T-helper 22 cell (primary cell): ENCODE measurements at places on chromosomes 1 and 21.
A peak's percentile ranks its signal among the peaks of the same experiment; 100 is the strongest.

- DNase-seq, result no peak
Observed at GRCh38 chr1:170213596-170213995, 67.8 kb downstream of the NTMT2 start.

DNA sequence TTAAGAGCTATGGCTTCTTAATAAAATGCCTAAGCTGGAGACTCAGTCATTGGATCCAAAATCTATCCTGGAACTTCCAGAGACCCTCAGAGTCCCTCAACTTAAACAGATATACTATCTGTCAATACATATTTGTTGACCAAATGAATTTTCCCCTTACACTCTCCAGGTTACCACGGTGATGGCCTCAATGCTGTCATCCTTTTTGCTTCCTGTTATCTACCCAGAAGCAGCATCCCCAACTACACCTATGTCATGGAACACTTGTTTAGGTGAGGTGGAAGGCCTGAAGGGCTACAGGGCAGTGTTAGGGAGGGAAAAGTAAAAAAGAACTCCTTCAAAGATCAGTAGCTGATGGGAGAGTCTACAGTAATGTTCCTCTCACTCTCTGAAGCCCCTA lies 4.4 kb upstream of the C1orf56 start:
- DNase-seq, result no peak

- no peak for DNase-seq
Observed at GRCh38 chr1:37901191-37901892, 42.0 kb upstream of the MTF1 start.

- DNase-seq, result no peak
Observed at GRCh38 chr1:77263708-77264107, 18.1 kb upstream of the AK5 start.

DNA sequence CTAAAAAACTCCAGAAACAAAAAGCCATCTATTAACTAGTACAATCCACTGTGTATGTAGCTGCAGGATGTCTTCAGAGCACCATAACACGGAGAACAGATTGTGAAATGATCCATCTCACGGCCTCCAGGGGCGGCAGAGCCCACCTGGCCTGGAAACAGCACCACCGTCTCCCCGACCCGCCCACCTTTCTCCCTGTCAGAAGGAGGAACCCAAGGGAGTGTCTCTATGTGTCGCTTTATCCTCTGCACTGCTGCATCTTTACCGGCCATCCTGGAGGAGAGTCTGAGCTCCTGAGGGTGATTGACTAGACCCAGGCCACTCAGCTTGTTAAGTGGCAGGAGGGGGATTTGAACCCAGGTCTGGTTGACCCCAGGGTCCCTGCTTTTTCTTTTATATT lies 405.0 kb downstream of the MATN1 start:
- DNase-seq, result no peak

GRCh38 chr1:241163363-241163762 lies 193.6 kb downstream of the RGS7 start:
- no peak for DNase-seq

DNA sequence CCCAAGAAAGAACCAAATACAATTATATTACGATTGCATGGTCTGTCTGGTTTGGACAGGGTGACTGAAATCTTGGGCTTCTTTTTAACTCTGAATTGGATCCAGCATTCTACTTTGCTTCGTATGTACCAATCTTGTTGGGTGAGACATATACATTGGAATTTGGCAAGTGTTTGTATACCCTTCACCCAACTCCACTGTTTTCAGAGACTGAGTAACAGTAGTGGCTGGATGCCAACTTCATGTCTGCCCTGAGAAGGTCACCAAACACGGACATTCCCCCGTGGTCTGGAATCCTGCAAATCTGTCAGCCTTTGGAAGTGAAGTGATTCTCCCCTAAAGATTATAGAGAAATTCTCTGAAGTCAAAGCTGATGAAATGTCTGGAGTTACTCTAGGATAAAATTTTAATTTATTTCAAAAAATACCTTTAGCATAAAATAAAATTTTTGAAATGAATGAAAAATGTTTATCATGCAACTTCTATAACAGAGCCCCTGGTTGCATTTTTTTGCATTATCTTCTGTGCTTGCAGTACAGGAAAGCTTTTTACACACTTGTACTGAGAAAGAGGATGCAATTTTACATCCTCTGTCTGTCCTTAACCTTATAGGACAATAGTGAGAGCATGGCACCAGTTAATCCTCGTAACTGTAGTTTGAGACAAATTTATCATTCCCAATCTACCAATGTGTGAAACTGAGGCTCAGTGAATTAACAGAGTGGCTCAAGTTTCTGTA lies 201.8 kb downstream of the DISC1 start:
- no peak for DNase-seq

DNA sequence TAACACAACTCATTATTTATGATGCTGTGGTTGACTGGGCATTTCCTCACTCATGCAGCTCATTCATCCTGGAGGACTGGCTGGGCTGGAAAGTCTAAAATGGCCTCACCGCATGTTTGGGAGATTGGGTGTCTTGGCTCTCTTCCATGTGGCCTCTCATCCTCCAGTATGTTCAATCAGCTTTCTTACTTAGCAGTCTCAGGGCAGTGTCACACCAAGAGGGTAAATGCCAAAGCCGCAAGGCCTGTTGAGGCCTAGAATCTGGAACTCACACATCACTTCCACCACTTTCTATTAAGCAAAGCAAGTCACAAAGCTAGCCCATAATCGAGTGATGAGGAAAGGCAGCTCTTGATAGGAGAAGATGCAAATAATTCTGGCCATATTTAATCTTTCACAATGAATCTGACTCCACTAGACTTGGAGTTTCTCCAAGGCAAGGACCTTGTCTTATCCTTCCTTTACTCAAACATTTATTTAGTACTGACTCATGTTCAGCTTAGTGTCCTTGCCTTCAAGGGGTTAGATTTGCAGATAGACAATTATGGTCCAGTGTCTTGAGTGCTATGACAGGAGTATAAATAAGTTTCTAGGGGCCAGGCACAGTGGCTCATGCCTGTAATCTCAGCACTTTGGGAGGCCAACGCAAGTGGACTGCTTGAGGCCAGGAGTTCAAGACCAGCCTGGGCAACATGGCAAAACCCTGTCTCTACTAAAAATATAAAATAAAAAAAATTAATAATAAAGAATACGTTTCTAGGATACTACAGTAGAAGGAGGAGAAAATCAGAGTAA lies 45.1 kb downstream of the TMEM53 start:
- no peak for DNase-seq

- no peak for DNase-seq
Observed at GRCh38 chr1:192878249-192878648, 69.4 kb downstream of the RGS2 start.

- DNase-seq, result no peak
Observed at GRCh38 chr1:45385302-45385701, 45.1 kb upstream of the MUTYH start.

GRCh38 chr1:109299558-109300343 lies 7.1 kb downstream of the MYBPHL start:
- DNase-seq, result no peak

GRCh38 chr21:28729887-28730286 lies 262.8 kb downstream of the LTN1 start:
- no peak for DNase-seq

DNA sequence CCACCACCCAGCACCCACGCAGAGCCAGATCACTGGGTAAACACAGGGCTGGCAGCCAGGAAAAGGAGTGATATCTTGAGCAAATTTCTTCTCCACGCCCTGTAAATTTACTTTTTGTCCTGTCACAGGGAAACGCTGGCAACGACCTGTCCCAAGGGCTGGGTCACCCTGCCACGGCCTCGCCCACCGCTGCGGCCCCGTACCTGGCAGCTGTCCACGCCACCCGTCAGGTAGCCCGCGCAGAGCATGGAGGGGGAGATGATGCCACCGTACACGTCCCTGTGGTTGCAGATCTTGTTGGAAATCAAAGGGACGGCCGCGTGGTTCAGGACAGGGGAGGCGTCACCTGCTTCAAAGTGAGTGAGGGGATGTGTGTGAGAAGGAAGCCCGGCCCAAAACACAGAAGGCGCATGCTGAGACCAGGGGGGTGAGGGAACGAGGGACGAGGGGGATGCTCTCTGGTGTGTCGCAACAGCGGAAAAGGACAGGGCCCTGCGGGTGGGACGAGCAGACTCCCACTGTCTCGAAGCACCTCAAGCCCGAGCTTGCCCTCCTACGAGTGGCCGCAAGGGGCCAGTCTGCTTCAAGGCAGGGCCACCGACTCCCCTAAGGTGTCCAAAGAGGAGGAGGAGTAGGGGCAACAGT lies 10.1 kb upstream of the TFF1 start:
- DNase-seq, result peak; percentile 28

- no peak for DNase-seq
Observed at GRCh38 chr21:43585924-43586413, 73.3 kb downstream of the HSF2BP start.

DNA sequence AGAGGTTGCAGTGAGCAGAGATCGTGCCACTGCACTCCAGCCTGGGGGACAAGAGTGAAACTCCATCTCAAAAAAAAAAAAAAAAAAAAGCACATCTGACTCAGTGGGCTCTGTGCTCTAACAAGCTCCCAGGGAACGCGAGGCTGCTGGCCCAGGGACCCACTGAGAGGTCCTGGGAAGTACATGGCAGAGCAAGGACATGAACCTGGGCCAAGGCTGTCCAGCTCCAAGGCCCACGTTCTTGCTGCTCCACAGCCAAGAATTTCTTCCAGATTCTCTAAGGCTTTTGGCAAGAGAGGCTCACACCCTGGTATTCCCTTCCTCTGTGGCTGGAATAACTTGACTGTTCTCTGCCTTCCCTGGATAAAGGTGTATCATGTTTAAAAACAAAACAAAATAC lies 15.4 kb upstream of the AGTRAP start:
- no peak for DNase-seq

DNA sequence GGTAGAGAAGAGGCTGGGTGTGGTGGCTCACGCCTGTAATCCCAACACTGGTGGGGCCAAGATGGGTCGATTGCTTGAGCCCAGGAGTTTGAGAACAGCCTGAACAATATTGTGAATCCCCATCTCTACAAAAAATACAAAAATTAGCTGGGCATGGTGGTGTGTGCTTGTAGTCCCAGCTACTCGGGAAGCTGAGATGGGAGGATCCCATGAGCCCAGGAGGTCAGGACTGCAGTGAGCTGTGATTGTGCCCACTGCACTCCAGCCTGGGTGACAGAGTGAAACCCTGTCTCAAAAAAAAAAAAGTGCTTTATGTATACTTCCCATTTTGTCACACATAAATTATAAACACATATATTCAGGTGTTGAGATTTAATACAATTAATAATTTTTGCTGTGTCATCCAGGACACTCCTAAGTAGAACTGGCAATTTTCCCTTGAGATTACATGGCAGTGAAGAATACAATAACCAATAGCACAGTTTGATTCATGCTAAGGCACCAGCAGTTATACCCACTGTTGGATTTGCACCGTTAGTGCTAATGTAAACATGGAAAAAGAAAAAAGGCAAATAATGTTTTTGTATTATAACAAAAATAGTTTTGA lies 15.5 kb downstream of the GABPB2 start:
- no peak for DNase-seq

- DNase-seq, result no peak
Observed at GRCh38 chr1:58618303-58618702, 41.3 kb upstream of the TACSTD2 start.

DNA sequence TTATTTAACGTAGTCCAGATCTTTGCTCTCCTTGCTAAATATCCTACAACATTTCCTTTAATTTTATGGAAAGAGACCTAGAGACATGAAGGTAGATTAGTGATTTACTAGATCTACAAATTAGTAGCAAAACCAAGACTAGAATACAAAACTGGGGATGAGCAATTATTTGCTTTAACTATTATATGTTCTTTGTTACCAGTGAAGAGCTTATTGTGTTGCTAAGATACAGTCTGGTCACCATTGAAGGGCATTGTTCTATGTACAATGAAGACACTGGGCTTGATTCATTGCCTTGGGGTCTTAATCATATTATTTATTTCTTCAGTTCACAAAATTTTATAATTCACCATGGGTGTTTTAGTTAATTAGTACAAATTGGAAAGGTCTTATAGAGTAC lies 88.3 kb downstream of the S1PR1 start:
- DNase-seq, result no peak

GRCh38 chr1:158148468-158148867 lies 32.2 kb upstream of the CD1D start:
- no peak for DNase-seq

DNA sequence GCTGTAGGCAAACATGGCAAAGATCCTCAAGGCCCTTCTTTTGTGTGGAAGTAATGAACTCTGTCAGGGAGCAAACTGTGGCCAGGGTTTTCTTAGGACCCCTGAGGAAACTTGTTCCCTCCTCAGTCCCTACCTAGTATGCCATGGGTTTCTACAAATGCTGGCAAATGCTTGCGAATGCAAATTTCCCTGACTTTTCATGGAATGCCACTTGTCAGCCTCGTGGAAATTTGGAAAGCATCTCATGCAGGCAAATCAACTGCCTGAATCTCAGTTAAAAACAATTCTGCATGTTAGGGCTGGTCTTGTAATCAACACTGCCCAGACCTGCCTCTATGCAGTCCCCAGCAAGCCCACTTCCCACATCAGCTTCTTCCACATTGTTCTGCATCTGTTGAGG lies 334.9 kb upstream of the AJAP1 start:
- no peak for DNase-seq

GRCh38 chr1:21937034-21937371 lies at the start of gene HSPG2:
TSS of gene HSPG2 (minus strand) at chr1:21937310. CDS start at chr1:21937217, 93 bp downstream.
- DNase-seq, result no peak

GRCh38 chr1:239891621-239892358 lies 199.9 kb upstream of the FMN2 start:
- no peak for DNase-seq

- DNase-seq, result no peak
Observed at GRCh38 chr1:223330466-223330865, 33.5 kb downstream of the SUSD4 start.

- DNase-seq, result no peak
Observed at GRCh38 chr1:222420633-222421032, 127.3 kb downstream of the HHIPL2 start.

DNA sequence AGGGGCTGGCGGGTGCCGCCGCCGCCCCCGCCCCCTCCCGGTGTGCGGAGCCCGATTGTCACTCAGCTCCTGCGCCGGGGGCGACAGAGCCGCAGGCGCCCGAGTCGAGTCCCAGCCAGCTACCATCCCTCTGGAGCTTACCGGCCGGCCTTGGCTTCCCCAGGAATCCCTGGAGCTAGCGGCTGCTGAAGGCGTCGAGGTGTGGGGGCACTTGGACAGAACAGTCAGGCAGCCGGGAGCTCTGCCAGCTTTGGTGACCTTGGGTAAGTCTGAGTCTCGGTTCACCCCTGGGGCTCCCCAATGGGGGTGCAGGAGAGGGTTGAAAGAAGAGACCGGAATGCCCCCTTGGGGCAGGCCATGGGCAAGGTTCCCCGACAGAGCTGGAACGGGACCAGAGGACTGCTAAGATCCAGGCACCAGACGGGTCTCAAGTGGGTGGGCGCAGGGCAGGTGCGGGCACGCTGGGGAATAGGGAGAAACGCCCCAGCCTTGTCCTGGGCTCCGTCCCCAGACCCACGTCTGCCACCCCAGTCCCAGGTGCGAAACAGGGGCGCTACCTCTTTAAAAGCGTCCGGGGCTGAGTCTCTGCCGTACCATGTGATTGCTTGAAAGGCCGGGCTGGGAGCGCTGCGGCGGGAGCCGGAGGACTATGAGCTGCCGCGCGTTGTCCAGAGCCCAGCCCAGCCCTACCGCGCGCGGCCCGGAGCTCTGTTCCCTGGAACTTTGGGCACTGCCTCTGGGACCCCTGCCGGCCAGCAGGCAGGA lies at the start of gene ADORA1:
ADORA1 (plus strand) TSS at position 61 of the 765 bp plus-strand sequence. CDS start 1,116 bp downstream, outside the sequence.
- no peak for DNase-seq

GRCh38 chr1:52153010-52153409 lies 11.1 kb downstream of the ZFYVE9 start:
- DNase-seq, result no peak
